ENCODE measurements at places on chromosomes 2 and 18.

- no peak for DNase-seq
These were observed 53.3 kb downstream of the ZNF236 start for GRCh38 chr18:76875390-76876325.

DNA sequence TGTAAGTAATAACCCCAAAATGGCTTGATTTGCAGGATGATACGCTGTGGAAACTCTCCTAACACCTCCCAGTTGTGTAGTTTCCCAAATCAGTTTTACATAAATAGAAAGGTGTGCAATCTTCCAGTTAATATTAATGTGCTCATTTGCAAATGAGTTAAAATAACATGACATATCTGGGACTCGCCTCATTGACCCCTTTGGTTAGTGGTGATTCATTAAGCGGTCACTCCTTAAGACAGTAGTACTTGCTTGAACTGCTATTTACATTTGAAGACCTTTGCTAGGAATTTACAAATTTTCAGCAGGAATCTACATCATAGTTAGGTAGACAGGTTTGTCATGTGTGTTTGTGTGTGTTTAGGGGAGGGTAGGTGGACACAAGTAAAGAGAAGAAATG, 1367.7 kb upstream of the CELF4 start:
- DNase-seq = no peak

DNA sequence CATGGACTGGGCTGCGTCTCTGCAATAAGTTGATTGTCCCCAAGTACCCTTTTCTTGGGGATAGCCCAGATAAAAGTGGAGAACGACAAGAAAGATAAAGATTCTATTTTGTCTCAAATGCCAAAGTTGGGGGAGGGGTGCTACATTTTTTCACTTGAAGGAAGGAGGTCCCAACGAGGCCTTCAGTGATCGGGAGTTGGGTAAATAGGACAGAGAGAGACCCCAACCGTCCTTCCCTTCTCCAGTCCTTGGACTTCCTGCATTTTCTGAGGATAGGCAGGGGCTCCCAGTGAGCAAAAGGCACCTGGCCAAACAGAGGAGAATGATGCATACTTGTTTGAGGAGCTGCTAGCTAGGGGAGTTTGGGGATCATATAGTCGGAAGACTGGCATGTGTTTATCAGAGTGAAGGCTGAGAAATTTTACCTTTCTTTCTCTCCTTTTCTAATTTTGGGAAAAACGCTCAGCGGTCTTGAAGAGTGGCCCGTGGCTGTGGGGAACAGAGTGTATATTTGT, 3.5 kb upstream of the EN1 start:
- no peak for DNase-seq

- DNase-seq = no peak
These were observed 18.6 kb upstream of the NARS1 start for GRCh38 chr18:57640236-57640635.

DNA sequence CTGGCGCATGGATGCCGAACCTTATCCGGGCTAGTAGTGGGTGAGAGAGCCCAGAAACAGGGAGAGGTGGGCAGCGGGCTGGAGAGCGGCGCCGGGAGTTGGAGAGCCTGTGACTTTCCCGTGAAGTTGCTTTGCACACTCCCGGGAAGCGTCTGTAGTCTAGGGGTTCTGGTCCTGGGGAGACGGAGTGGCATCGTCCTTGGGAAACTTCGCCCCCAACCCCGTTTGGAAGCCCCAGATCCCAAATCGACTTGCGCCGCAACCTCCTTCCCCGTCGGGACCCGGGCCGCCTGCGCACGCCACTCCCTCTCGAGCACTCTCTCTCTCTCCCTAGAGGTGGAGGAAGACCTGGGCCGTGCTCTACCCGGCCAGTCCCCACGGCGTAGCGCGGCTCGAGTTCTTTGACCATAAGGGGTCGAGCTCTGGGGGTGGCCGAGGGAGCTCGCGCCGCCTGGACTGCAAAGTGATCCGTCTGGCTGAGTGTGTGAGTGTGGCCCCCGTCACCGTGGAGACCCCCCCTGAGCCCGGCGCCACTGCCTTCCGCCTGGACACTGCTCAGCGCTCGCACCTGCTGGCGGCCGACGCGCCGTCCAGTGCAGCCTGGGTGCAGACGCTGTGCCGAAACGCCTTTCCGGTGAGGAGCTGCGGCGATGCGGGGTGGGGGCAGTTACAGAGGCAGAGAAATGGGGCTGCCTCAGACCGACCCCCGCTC, 456 bp downstream of the DOK1 start:
- DNase-seq = peak; percentile 34

DNA sequence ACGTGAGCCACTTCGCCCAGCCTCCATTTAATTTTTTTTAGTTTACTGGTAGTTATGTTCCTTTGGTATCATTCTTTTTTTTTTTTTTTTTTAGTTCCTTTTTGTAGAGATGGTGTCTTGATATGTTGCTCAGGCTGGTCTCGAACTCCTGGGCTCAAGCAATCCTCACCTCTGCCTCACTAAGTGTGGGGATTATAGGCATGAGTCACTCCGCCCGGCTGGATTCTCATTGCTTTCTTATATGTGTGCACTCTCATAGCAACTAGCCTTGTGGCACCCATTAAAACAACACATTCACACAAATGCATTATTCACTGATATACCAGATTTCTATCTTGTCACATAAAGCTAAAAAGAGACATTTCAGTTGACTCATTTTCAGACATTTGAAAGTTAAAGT, 4.2 kb downstream of the TTC27 start:
- no peak for DNase-seq

DNA sequence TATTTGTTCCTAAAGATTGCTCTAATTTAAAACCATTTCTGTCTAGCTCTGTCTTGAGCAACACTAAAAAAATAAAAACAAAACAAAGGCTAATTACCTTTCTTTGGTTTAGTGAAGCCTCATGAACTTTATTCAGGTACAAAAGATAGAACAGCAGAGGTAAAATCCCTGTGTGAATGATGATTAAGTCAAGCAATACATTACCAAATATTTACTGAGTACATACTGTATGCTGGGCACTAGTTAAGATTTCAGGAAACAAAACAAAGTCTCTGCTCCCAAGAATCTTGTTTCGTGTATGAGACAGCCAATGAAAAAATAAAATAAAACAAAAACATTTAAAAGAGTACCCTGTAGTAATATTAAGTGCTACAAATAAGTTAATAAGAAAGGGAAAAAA, 257.5 kb downstream of the RND3 start:
- no peak for DNase-seq

GRCh38 chr18:40215979-40216378, 1739.1 kb upstream of the PIK3C3 start:
- DNase-seq = no peak

DNA sequence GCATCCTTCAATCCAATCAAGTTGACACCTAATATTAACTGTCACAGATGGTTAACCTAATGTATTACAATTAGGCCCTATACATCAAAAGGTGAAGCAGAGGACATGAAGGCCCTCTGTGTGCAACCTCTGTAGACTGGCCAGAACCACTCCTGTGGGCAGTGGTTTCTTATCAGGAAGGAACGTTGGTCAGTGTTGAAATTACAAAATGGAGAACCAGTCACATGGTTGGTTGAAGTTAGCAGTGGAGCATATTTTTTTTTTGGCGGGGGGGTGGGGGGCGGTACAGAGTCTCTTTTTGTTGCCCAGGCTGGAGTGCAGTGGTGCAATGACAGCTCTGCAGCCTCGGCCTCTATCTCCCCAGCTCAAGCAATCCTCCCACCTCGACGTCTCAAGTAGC, 19.8 kb downstream of the RNU2-63P start:
- DNase-seq = no peak

DNA sequence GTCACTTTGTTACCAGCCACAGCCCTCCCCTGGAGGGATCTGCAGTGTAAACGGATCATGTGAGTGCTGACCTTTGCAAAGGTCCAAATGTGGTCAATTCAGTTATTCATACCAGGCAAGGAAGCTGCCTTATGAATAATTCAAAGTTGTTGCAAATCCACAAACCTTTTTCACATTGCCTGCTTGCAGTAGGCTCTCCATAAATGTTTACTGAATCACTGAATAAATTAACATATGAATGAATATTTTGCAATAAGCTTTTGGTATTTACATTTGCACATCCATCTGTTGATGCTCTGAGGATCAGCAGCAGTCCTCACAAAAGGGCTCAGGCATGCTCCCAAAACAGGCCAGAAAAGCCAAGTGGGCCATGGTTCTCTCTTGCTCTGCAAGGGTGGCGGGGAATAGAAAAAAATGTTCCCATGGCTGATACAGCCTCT, 156.8 kb downstream of the VAPA start:
- DNase-seq = no peak

GRCh38 chr2:68516051-68516955, 48.9 kb downstream of the APLF start:
- no peak for DNase-seq

- DNase-seq = no peak
These were observed 16.9 kb upstream of the TEX44 start for GRCh38 chr2:231575612-231576256.

GRCh38 chr18:2680216-2680792, 24.8 kb downstream of the SMCHD1 start:
- no peak for DNase-seq

DNA sequence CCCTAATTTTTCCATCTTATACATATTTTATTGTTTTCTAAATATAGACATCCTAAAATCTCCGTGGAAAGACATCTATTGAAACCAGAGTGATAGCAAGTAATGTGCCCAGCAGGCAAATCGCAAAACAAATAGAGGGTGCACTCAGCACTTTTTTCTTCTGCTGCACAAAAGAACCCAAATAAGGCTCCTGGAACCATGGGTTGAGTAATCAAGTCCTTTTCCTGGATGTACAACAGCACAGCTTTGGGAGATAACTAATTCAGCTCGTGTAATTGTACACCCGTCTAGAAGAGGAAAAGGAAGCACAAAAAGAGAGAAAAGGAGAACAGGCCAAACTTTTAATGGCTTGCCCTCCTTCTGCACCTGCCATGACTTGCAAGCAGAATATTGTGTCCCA, 126.9 kb upstream of the TLK1 start:
- no peak for DNase-seq

GRCh38 chr18:58337686-58338085, 291.2 kb downstream of the ALPK2 start:
- no peak for DNase-seq

- no peak for DNase-seq
These were observed 165.8 kb downstream of the RPIA start for GRCh38 chr2:88857274-88857741.

GRCh38 chr2:68284896-68285295, 32.6 kb upstream of the PPP3R1 start:
- no peak for DNase-seq

DNA sequence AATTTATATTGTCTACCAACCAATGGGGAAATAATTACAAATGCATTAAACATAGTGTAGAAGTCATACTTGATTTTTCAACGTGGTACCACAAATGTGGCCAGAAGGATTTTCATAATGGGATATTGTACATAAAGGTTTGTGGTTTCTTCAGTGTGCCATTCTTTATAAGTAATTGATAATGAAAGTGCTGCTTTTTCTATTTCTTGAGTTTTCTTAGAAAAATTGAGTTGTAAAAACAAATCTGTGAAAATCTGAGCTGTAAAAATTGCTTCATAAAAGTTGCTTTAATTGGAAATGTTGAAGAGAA, 103.6 kb downstream of the KYNU start:
- DNase-seq = no peak

DNA sequence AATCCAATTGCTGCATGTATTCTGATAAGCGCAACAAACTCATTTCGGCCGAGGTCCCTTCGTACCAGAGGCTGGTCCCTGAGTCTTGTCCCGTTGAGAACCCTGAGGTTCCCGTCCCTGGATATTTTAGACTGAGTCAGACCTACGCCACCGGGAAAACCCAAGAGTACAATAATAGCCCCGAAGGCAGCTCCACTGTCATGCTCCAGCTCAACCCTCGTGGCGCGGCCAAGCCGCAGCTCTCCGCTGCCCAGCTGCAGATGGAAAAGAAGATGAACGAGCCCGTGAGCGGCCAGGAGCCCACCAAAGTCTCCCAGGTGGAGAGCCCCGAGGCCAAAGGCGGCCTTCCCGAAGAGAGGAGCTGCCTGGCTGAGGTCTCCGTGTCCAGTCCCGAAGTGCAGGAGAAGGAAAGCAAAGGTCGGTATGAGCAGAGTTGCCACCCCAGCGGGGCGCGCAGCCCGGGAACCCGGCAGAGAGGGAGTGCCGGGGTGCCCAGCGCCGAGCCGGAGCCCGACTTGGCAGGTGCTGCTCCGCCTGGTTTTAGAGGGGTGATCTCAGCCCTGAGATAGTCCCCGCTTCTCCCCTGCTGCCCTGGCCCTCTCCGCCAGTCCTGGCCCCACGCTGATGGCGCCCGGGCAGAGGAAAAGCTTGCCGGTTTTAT, 714 bp downstream of the HOXD10 start:
- DNase-seq = no peak

DNA sequence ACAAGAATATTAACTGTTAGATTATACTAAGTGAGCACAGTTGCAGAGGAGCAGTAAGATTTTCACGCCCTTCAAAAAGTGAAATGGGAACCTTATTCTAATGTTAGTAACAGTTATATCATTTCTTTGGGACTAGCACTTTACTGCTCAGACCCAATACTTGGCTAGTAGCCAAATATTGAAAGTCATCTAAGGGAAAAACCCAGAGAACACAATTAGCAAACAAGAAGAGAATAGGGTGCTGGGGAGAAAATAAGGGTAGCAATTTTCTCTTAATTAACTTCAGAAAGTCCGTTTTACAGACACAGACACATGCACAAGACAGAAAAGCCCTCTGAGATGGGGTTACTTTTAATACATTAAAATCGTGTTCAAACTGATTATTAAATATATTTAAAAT, 71.8 kb downstream of the ID2 start:
- no peak for DNase-seq
